NCI-H1105 (cell line): ENCODE measurements at places on chromosomes 5 and 9.

GRCh38 chr9:88794100-88794499 is 197.2 kb upstream of the S1PR3 start:
- DNase-seq = no peak

DNA sequence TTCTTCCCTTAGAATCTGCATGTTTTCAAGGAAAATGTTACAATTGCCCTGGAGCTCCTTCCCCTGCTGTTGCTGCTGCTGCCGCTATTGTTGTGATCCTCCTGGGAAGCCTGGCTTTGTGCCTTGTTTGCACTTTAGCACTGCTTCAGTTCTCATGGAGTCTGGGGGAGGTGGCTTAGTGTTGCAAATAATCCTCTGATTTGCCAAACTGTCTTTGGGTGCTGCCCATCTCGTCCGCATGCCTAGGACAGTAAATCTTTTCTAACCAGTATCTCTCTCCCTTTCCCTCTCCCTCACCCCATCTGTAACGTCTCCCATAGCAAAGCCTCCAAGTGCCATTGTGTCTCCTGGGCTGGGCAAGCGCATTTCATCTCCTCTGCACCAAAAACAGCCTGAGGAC is 30.3 kb downstream of the FAM240B start:
- no peak for DNase-seq

- no peak for DNase-seq
Measured at GRCh38 chr9:116000748-116001329, 152.8 kb upstream of the PAPPA start.

DNA sequence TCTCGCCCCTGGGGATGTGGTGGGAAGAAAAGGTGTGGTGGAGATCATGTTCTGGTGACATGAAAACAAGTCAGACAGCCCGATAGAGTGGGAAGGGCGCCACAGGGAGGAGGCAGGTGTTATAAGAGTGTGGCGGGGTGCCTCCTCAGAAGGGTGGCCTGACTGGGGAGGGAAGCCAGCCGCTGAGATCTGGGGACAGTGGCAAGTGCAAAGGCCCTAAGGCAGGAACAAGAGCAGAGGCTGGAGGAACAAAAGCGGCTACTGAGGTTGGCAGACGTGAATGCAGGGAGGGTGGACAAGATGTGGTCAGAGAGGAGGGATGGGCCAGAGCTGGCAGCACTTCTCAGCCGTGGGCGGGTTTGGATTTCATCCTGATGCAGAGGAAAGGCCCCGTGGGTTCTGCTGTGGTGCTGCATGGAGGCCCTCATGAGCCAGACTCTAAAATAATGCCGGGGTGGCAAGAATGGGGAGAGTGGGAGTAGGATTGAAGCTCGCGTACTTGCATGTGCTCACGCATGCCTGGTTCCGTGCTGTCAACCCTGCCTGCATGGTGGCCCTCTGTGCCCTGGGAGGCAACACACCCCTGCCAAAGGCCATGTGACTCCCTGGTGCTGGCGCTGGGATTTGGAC is 89.2 kb downstream of the MVB12B start:
- no peak for DNase-seq

GRCh38 chr9:110767559-110768063 is 99.0 kb downstream of the MUSK start:
- no peak for DNase-seq
